ENCODE measurements at places on chromosomes 1 and 21.

DNA sequence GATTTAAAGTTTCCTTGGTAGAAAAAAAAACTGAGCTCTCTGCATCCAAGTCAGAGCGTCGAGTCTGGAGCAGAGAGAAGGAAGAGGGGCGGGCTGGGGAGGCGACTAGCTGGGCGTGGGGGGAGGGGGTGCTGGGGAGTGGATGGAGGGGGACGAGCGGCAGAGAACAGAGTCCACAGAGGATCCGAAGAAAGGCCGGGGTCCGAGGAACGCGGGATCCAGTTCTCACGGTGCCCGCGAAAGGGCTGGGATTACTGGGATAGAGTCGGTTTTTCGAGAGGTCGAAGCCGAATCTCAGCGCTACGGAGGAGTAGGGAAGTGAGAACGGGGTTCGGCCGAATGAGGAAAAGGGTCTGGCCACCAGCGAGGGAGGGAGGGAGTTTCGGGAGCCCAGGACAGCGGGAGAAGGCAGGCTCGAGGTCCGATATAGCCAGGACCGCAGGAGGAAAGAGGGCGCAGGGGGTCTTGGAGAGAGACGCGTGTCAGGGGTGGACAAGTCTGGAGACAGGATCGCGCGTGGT, 665 bp downstream of the DAB1 start:
- no peak for DNase-seq

DNA sequence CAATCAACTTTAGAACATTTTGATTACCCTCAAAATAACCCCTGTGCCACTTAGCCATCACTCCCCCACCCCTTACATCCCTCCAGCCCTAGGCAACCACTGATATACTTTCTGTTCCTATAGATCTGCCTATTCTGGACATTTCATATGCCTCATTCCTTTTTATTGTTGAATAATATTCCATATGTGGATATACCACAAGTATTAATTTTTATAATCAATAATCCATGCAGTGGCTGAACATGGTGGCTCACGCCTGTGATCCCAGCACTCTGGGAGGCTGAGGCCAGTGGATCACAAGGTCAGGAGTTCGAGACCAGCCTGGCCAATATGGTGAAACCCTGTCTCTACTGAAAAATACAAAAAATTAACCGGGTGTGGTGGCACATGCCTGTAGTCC, 20.1 kb upstream of the MED18 start:
- no peak for DNase-seq

- no peak for DNase-seq
These were observed 18.5 kb downstream of the WLS start for GRCh38 chr1:68213843-68214242.

- DNase-seq = peak; percentile 19
These were observed 13.0 kb downstream of the DOP1B start for GRCh38 chr21:36169470-36170128.

GRCh38 chr1:168343566-168343965, 62.9 kb downstream of the TBX19 start:
- no peak for DNase-seq

- no peak for DNase-seq
These were observed 48.0 kb downstream of the MAN1C1 start for GRCh38 chr1:25664357-25665199.

DNA sequence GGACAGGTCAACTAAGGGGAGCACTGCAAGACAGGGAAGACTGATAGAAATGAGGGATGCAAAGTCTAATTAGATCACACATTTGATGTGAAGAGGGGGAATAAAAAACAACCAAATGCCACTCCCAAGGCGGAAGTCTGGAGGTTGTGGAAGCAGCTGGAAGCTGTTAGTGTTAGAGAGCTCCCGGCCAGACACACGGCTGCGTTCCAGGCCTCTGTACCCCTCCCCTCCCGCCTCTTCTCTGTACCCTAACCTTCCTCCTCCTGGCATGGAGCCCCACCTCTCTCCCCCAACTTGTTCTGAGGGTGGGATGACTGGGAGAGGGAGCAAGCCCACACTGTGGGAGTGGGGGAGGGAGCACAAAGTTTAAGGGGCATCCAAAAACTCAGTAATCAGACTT, 67.0 kb downstream of the PLEKHA6 start:
- DNase-seq = no peak

DNA sequence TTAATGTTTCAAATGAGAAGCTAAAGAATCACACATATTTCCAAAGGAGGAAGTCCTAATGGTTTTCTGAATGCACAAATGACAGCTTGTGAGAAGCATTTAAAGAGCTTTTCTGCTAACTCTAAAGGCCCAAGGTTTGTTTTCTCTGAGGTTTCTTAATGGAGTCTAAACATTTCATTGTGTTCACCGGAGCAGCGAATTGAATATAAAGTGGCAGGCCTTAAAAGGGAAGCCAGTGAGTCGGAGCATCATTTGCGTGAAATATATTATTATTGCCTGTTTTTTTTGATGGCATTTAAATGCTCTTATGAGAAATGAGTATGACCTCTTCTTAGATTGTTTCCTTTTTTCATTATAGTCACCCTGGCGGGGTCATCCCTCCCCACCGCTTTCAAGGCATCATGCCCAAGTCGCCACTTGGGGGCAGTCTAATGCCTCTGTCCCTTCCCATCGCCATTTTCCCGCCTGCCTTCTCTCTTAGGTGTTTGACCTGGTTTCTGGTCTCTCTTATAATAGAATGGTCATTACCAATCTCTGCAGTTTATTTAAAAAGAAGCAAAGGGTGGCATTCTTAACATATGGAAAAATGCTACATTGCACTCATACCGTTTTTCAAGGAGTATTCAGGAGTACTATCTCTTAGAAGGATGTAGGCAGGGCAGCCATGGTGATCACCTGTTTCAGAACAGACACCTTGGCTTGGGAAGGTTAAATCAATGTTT, 25.3 kb upstream of the OVAAL start:
- DNase-seq = peak; percentile 83

GRCh38 chr1:9101510-9102146, 27.3 kb downstream of the GPR157 start:
- DNase-seq = peak; percentile 38

- no peak for DNase-seq
These were observed 2.6 kb downstream of the RERE start for GRCh38 chr1:8814865-8815264.
